ENCODE measurements at places on chromosomes 11 and 22. TPM values are rescaled to one million over a fixed set of nuclear protein-coding genes. Genes with fewer than 3 reads are reported as not detected.

DNA sequence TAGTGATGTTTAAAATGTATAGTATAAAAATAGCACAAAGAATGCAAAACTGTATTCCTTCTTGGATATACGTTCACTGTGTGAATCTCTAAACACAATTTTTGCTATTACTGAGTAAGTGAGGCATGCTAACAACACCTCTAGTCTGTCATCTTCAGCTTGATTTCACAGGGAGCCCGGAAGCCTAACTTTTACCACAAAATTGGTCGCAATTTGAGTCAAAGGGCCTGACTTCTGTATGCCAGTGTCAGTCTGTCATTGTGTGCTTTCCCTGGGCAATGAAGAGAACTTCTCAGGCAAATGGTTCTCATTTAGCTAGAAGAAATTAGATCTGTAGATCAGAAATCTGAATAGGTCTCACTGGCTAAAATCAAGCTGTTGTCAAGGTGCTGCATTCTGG, 1059.5 kb downstream of the FAM181B start:
- no peak for DNase-seq

GRCh38 chr11:57392066-57392762, 1.8 kb upstream of the PRG2 start:
- DNase-seq = no peak

DNA sequence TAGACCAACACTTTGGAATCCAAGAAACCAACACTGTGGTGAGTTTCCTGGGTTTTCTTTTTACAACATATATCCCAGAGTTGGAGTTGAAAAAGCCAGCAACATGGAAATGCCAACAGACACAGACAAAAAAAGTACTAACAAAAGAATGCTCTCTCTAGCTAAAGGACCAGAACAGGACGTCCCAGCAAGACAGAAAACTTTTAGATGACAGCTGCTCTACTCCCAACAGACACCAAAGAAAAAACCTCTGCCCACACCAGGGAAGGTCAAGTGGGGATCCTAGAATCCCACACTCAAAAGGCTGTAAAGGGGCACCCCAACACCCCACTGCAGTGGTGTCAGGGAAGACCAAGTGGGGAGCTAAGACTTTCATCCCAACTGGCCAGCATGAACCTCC, 23.3 kb downstream of the RRAS2 start:
- no peak for DNase-seq

GRCh38 chr22:28607795-28608194, 71.8 kb downstream of the TTC28 start:
- DNase-seq = peak; percentile 86

The SIK2 gene
- 19.3 TPM for polyA plus RNA-seq

The CASP1 gene
- polyA plus RNA-seq = 49.9 TPM

The TRIM49B gene
- not detected for polyA plus RNA-seq
